ENCODE measurements at places on chromosomes 2 and 18.

GRCh38 chr2:45156605-45157004 is 147.4 kb upstream of the SIX2 start:
- no peak for DNase-seq

- no peak for DNase-seq
Observed at GRCh38 chr18:38520786-38521185, 955.2 kb upstream of the CELF4 start.

DNA sequence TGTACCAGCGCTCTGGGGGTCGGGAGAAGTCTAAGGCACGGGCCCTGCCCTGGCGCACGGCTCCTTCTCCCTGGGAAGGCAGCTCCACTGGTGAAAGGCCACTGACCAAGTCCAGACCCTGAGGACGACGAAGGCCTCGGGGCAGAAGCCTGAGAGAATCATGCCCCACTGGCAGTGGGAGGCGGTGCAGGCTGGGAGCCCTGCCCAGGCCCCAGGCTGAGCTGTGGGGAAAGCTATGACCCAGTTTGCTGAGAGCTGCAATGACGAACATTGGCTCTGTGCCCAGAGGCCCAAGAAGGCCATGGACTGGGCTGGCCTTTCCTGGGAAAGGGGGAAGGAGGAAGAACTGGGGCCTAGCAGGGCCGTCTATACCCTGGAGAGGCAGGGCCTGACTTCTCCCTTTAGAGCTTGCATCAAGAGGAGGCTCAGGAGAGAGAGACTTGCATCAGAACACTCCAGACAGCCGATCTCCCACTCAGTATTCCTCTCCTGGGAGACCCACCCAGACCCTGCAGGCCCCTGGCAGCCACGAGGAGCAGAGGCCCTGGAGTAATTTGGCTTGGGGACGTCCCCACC is 32.9 kb downstream of the HS1BP3 start:
- DNase-seq, result peak; percentile 84

DNA sequence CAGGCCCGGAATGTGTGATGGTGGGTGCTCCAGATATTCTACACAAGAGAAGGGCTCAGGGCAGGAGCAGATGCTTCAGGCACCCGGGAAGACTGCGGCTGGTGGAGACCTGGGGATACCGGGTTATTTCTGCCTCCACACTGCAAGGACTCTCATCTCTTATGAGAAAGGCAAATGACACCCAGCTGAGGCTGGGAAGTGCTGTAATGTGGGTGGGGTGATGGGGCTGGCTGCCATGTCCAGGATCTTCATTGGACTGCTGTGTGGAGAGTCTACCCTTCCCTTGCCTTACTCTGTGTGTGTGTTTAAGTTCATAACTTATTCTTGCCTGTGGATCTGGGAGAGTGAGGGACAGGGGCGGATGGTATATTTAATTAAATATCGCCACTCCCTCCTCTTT is 124.1 kb downstream of the KLHL29 start:
- DNase-seq, result no peak

GRCh38 chr2:169110916-169111315 is 41.6 kb downstream of the DHRS9 start:
- DNase-seq, result no peak

- DNase-seq, result no peak
Observed at GRCh38 chr18:23257686-23258565, 122.6 kb downstream of the CABLES1 start.

DNA sequence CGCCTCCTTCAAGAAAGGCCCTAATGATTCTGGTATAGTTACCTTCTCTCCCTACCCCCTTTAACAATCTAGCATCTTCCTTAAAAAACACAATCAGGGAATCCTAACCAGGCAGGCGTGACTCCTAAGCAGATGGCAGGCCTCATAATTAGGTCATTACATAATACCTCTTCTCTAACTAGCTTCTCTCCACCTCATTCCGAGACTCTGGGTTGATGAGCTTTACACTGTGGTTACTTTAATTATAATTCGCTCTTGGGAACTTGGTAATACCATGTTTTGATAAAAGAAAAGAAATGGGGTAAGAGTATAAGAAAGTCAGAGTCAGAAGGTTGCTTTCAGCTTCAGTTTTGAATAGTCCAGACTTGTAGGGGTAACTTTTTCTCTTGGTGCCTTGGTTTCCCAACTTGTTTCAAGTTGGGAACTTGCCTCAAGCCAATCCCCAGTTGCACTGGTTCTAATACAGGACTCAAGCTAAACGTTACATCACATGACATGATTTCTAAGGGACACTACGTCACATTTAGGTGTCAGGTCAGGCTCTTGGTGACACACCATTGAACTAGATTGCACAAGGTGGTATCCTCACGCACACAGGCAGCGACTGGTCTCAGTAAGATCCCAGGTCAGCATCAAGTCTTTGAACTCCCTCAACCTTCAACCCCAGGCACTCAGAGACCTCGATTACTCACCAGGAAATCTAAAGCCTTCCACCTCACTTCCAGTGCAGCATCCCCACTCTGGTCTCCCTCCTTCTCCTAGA is 59.2 kb downstream of the AAK1 start:
- DNase-seq, result no peak

DNA sequence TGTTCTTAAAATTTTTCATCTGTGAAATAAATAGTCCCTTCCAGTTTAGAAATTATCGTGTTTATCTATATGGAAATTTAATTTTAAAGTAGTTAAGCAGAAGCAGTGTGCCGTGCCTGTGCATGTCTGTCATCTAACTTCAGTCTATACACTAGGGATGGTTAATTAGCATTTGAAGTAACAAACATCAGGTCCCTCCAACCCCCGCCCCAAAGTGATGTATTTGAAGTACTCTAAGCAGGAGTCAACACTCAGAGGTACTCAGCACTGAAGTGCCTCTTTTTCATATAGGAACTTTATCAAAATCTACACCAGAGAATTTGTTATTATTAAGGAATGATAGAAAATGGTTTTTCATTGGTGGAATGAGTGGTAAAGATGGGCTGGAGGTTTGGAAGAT is 33.0 kb downstream of the LANCL1 start:
- DNase-seq, result no peak

DNA sequence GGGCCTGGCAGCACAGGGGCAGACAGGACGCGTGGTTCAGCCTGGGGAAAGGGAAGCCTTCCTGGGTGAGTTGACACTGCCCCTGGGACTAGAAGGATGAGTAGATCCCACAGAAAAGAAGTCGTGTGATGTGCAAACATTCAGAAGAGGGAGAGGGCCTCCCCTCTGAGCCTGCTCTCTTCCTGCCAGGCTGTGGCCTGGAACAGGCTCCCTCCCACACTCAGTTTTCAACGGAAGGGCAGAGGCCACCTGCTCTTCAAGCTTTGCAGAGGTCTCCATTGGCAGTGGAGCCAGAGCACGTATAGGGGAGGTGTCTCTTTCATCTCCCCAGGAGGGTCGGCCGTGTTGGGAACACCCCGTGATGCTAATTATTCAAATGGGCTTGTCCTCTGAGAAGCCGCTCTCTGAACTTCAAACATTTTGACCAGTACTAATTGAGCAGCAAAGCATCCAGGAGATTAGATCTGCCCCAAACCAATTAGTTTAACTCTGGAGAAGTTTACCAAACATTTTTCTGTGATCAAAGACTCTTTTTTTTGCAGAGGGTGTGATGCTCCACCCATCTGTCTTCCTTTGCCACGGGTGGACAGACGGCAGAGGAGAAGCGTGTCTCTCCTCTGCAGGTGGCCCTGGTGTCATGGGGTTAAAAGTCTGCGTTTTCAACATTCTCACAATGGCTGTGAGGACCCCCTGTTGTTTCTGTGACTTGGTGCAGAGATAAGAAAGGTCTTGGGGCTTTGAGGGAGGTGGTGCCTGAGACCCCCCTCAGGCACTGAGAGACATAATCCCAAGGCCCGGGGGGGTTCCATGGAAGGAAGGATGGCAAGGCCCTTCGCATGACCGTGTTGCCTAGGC is 29.5 kb upstream of the ODC1 start:
- DNase-seq, result no peak

- DNase-seq, result no peak
Observed at GRCh38 chr2:196453613-196454047, 185.9 kb upstream of the CCDC150 start.

GRCh38 chr2:112977559-112978056 is at the start of gene IL36G:
IL36G (plus strand) TSS chr2:112978006; CDS start chr2:112978639, 633 bp downstream.
- DNase-seq, result no peak

GRCh38 chr18:61753373-61753772 is 139.4 kb downstream of the RNF152 start:
- DNase-seq, result no peak

DNA sequence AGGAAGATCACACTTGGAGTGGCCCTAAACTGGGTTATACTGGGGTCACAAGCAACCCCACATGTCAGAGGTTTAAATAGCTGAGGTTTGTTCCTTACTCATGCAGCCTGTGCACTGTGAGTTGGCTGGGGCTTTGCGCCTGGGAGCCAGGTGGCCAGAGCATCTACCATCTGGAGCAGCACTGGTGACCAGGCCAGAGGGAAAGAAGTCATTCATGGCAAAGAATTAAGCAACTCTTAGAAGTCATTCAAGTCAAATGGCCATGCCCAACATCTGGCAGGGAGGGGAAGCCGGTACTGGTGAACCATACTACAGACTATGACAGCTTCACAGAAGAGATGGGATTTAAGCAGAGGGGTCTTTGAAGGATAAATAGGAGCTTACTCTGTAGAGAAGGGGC is 90.7 kb downstream of the POLR1A start:
- DNase-seq, result no peak

DNA sequence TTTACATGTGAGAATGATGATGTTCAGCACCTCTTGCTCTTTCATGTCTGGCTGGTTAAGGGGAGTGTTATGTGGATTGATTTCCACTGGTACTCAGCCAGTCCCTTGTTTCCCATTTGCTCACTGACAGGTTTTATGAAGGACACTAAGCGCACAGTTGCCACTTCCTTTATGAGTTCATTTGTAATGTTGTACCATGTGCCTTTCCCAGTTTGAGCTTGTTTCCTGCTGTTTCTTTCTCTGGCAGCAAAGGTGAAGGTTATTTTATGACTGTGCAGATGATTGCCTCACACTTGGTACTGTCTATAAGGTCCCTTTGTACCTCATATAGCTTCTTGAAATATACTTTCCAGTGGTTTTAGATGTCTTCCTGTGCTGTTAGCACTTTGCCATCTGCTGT is 1700.5 kb upstream of the TMEFF2 start:
- DNase-seq, result no peak

- DNase-seq, result no peak
Observed at GRCh38 chr2:65018141-65018582, 29.0 kb downstream of the SLC1A4 start.

DNA sequence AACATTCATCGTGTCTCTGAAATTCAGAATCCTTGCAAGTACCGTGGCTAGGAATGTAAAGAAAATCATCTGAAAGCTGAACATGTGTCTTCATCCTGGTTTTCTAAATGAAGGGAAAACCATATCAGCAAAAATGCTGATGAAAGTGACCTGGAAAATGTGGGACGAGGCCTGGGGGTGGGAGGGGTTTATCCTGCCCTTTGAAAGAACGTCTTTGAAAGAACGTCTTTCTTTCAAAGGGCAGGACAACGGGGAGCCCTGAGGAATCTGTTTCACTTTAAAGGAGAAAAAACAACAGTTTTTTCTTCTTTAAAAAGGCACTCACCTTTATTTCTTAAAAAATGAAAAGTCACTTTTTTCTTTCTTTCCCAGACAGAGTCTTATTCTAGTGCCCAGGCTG is 185.2 kb downstream of the ALPK2 start:
- peak; percentile 11 for DNase-seq

- DNase-seq, result peak; percentile 17
Observed at GRCh38 chr18:79581911-79582310, 97.7 kb upstream of the CTDP1 start.

GRCh38 chr2:239737144-239737463 is 288.0 kb downstream of the NDUFA10 start:
- no peak for DNase-seq

GRCh38 chr2:217724471-217724870 is 278.3 kb downstream of the TNS1 start:
- DNase-seq, result no peak

DNA sequence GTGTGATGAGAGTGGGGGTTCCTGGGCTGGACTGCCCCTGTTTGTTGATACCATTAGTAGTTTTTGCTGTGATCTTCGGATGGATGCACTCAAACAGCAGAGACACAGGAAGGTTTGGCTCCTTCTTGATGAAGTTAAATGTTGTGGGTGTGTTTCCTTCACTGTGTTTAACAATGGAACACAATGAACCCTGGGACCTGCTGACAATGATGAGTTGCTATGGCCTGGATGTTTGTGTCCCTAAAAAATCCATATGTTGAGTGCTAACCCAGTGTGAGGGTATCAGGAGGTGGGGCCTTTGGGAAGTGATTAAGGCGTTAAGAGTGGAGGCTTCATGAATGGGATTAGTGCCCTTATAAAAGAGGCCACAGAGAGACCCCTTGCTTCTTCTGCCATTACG is 237.4 kb upstream of the HS6ST1 start:
- DNase-seq, result no peak

- no peak for DNase-seq
Observed at GRCh38 chr2:10688921-10689807, 611 bp downstream of the NOL10 start.

DNA sequence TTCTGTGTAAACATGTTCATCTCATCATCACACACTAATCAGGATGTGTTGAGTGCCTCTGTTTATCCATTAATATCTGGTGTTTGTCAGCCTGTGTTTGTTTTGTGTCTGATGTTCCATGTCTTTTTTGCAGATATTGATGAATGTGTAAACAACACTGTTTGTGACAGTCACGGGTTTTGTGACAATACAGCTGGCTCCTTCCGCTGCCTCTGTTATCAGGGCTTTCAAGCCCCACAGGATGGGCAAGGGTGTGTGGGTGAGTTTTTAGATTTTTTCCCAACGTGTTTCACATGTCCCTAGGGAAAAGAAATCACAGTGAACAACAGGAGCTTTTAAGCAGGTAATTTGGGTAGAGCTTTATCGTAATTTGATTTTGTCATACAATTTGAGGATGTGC is 133.7 kb upstream of the RASGRP3 start:
- DNase-seq, result no peak
